SW480 (cell line): ENCODE measurements at places on chromosomes 13 and 19.

DNA sequence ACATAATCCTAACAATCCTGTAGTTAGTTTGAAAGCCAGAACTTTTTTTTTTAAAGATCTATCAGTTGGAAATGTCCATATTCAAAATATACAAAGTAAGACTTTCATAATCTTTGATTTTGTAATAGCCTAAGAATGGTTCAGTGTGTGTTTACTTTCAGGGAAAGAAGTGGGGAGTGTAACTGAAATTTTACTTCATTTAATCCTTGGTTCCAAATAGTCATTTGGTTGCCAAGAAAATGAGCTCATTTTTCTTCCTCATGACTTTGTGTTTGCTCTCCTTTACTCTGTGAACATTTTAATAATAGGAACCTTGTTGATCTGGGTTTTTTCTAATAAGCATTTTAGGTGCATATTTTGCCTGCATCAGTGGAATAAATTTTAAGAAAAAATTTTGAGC, 278.8 kb downstream of the SLITRK6 start:
- no peak for DNase-seq

DNA sequence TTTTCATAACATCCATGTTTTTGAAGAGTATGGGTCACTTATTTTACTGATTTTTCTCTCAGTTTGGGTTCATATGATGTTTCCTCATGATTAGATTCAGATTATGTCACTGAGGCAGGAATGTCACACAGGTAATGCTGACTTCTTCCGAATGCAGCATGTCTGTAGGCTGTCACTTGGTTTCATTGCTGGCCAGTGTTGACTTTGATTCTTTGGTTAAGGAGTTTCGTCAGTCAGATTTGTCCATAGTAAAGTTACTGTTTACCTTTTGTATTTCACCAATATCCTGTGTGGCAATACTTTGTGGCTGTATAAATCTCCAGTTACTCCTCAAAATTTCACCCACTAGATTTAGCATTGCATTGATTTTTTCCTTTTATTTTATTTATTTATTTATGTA, 105.6 kb downstream of the MRPL57 start:
- DNase-seq = no peak

DNA sequence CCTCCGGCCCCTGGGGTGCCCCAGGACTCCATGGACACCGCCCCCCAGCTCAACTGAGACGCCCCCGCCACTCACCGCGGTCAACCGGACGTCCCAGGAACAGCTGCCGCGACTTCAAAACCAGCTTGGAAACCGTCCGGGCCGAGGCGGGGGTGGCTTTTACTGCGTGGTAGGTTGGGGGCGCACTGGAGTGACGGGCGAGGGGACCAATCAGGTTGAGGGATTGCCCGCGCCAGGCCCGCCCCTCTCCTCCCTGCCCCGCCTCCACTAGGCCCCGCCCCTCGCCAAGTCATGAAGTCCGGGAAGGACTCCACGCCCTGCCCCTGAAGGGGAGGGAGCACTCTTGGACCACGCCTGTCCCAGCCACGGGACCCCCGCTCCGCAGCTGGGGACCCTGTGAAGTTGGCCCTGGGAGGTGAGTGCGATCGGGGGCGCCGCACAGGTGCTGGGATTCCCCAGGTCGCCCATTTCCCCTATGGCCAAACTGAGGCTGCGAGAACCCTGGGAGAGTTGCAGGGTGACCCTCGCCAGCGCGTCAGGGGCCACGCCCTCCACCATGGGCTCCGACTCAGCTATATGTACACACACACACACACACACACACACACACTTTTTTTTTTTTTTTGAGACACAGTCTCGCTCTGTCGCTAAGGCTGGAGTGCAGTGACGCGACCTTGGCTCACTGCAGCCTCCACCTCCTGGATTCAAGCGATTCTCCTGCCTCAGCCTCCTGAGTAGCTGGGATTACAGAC, at the start of gene PLIN3:
TSS of gene PLIN3 (minus strand) at position 134 of the 752 bp plus-strand sequence. CDS start 6,273 bp downstream, outside the sequence.
- peak; percentile 78 for DNase-seq

- no peak for DNase-seq
Measured at GRCh38 chr19:3045885-3046697, 16.2 kb downstream of the TLE5 start.

DNA sequence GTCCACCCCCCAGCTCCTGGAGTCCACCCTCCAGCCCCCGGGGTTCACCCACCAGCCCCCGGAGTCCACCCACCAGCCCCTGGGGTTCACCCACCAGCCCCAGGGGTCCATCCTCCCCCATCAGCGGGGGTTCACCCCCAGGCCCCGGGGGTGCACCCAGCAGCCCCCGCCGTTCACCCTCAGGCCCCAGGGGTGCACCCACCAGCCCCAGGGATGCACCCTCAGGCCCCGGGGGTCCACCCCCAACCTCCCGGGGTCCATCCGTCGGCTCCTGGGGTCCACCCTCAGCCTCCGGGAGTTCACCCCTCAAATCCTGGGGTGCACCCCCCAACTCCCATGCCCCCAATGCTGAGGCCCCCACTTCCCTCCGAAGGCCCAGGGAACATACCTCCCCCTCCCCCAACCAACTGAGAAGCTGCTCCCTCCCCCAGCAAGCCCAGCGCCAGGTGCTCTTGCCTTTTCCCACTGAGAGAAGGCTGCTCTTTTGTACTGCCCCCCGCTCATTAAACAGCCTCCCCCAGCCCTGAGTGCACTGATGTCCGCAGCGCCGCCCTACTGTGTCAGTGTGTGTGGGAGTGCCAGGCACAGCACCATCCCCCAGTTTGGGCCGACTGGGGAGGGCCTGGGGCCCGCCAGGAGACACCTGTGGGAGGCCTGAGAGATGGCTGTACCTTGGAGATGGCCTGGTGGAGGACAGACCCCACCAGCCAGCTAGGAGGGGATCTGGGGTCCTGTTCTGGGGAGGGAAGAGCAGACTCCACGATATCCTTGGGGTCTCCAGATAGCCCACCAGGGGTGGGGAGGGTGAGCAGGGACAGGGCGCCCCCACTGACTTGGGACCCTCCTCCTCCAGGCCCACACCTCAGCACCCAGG, 750 bp upstream of the AMH start:
- no peak for DNase-seq

GRCh38 chr19:6773323-6773931, 919 bp downstream of the VAV1 start:
- DNase-seq = no peak

- no peak for DNase-seq
Measured at GRCh38 chr13:108419768-108420167, 150.2 kb downstream of the TNFSF13B start.

GRCh38 chr13:74741732-74742131, 607.5 kb upstream of the KLF12 start:
- no peak for DNase-seq

GRCh38 chr19:35757231-35757748, 461 bp upstream of the HSPB6 start:
- DNase-seq = no peak

DNA sequence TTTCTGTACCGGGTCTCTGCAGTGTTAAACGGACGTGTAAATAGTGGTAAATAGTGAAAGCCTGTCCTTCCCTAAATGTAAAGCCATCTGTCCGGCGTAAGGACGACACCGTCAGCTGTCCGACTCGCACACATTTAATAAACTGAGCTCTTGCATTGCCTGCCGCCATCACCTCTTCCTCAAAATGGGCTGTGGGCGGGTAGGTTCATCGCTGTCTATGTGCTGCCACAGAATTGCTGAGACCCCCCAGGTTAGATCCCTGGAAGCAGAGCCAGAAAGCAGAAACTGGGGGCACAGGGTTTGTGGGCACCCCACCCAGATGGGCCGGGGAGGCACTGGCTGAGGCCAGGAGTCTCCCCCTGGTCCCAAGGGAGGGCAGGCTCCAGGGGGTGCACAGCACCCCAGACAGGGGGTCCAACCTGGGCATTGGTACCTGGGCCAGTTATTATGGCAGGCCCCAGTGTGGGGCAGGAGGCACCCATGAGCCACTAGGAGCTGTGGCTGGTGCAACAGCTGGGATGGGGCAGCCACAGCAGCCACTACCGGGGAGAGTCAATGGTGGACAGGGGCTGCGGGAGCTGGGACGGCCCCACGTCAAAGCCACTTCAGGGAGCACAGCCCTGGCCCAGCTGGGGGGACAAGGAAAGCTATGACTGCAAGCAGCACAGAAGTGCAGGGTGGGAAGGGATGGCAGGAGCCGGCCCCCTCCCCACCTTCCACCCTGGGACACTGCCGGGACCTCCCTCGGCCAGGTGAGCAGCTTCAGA, 5.7 kb downstream of the C19orf25 start:
- DNase-seq = no peak

GRCh38 chr19:6876748-6877147, 10.6 kb upstream of the ADGRE1 start:
- DNase-seq = no peak

GRCh38 chr19:16455489-16455888, 16.3 kb downstream of the EPS15L1 start:
- no peak for DNase-seq
